ENCODE measurements at places on chromosomes 12 and 14.

DNA sequence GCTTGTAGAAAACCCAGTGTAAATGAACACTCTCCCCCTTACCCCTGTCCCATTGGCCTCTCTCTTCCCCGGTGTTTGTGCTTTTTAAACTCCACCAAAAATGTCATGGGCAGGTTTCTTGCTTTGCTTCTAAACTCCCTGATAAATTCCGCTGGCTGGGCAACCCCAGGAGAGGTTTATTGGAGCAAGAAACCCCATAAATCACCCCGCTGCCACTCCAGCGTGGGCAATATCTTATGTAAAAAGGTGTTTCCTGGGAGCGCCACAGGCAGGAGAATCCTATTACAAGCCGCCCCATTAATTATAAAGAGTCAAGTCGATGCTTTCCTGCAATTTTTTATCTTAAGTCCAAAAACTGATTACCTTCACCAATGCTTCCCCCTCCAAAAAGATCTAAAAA is 22.8 kb downstream of the LHX5 start:
- DNase-seq = peak; percentile 9

DNA sequence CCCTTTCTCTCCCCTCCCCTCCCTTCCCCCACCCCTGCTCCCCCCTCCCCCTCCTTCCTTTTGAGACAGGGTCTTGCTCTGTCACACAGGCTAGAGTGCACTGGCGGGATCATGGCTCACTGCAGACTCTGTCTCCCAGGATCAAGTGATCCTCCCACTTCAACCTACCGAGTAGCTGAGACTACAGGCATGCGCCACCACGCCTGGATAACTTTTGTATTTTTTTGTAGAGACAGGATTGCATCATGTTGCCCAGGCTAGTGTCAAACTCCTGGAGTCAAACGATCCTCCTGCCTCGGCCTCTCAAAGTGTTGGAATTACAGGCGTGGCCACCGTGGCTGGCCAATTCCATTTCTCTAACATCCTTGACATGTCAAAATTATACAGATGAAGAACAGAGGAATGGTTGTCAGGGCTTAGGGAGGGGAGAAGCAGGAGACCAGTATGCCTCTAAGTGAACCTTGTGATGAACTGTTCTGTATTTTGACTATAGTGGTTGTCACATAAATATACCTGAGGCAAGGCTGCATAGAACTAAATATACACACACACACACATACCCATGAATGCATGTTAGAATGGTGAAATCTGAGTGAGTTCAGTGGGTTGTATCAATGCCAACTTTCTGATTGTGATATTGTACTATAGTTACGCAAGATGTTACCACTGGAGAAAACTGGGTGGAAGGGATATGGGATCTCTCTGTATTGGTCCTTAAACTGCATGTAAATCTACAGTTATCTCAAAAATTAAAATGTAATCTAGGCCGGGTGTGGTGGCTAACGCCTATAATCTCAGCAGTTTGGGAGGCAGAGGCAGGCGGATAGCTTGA is 3.6 kb upstream of the CFAP73 start:
- no peak for DNase-seq

GRCh38 chr14:21913759-21914158 is 240.1 kb upstream of the OR4E1 start:
- DNase-seq = peak; percentile 53

DNA sequence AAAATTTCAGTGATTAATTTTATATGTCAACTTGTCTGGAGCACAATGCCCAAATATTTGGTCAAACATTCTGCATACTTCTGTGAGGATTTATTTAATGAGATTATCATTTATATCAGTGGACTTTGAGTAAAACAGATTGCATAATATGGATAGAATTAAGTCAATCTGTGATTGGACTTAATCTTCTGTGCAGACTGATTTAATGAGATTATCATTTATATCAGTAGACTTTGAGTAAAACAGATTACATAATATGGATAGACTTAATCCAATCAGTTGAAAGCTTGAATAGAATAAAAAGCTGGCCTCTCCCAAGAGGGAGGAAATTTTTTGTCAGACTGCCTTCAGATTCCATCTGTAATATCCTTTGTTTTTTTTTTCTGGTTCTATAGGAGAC is 1413.2 kb downstream of the LRFN5 start:
- no peak for DNase-seq

DNA sequence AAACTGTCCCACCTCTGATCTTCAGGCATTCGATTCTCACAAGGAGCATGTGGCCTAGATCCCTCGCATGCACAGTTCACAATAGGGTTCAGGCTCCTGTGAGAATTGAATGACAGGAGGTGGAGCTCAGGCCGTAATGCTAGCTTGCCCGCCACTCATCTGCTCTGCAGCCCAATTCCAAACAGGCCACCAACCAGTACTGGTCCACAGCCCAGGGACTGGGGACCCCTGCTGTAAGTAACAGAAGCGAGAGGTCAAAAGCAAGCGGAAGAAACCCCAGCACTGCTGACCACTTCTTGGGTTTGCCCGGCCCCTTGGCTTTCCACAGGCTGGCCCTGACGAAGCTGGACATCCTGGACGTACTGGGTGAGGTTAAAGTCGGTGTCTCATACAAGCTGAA is 8.5 kb upstream of the SIVA1 start:
- DNase-seq = no peak

All from NCI-H146 (cell line).